ENCODE measurements at places on chromosomes 7 and 10. TPM values are rescaled to one million over a fixed set of nuclear protein-coding genes. Genes with fewer than 3 reads are reported as not detected.

NYAP1 gene
- 6.7 TPM for total RNA-seq

NUTM2E gene
- total RNA-seq, result 0.15 TPM

AEBP1 gene
- total RNA-seq, result 0.49 TPM

TMEM270 gene
- 1.1 TPM for total RNA-seq

SVOPL gene
- not detected for total RNA-seq

JAZF1 gene
- 3.4 TPM for total RNA-seq

GRCh38 chr7:155471718-155472117 lies 13.8 kb downstream of the EN2 start:
- H3K36me3 ChIP-seq, result no peaks in the 10 kb centered on the region
- H3K27me3 ChIP-seq, result peaks cover 9% of the 10 kb centered on the region
- no peaks in the 10 kb centered on the region for H3K4me1 ChIP-seq
- H3K4me3 ChIP-seq, result no peak overlapping the region
- DNase-seq, result no peak
- no peak overlapping the region for H3K27ac ChIP-seq

GRCh38 chr7:121473645-121474300 lies 77.7 kb upstream of the FAM3C start:
- H3K4me3 ChIP-seq, result no peak overlapping the region
- H3K27me3 ChIP-seq, result no peaks in the 10 kb centered on the region
- peaks cover 15% of the 10 kb centered on the region for H3K4me1 ChIP-seq
- H3K36me3 ChIP-seq, result no peaks in the 10 kb centered on the region
- H3K27ac ChIP-seq, result no peak overlapping the region
- no peak for DNase-seq

- no peak overlapping the region for H3K4me3 ChIP-seq
- no peak for DNase-seq
- H3K27me3 ChIP-seq, result peaks cover 10% of the 10 kb centered on the region
- H3K27ac ChIP-seq, result no peak overlapping the region
- H3K36me3 ChIP-seq, result no peaks in the 10 kb centered on the region
Observed at GRCh38 chr10:1664333-1664964, 72.9 kb downstream of the ADARB2 start.

DNA sequence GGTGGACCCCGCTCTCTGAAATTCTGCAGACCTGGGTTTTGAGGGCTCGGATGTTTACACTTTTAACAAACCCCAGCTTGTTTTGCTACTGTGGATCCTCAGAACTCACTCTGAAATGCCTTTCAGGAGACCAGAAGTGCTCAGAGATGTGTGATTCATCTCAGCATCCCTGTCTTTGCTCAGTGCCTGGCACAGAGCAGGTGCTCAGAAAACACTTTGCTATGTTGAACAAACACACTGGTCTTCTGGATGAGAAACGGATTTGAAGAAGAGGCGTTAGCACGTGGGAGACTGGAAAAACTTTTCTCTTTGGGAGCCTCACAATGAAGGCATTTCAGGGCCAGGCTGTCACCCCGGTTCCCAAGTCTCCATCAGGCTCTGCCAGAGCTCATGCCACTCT lies 53.3 kb downstream of the SH3PXD2A start:
- H3K4me3 ChIP-seq, result no peak overlapping the region
- H3K36me3 ChIP-seq, result no peaks in the 10 kb centered on the region
- H3K4me1 ChIP-seq, result no peaks in the 10 kb centered on the region
- DNase-seq, result no peak
- no peaks in the 10 kb centered on the region for H3K27me3 ChIP-seq

- H3K27me3 ChIP-seq, result no peaks in the 10 kb centered on the region
- H3K27ac ChIP-seq, result no peak overlapping the region
- no peaks in the 10 kb centered on the region for H3K4me1 ChIP-seq
- no peaks in the 10 kb centered on the region for H3K36me3 ChIP-seq
- DNase-seq, result no peak
Observed at GRCh38 chr10:132502544-132503300, 34.9 kb upstream of the INPP5A start.

- H3K4me3 ChIP-seq, result no peak overlapping the region
- H3K36me3 ChIP-seq, result no peaks in the 10 kb centered on the region
- H3K4me1 ChIP-seq, result no peaks in the 10 kb centered on the region
- 0 out of 2 replicates have a peak, but pooled peaks cover 5% of the 10 kb centered on the region for H3K27me3 ChIP-seq
Observed at GRCh38 chr10:33559105-33559504, 224.6 kb upstream of the NRP1 start.

- no peaks in the 10 kb centered on the region for H3K27me3 ChIP-seq
- H3K27ac ChIP-seq, result peak overlapping the region; percentile 49
- no peaks in the 10 kb centered on the region for H3K36me3 ChIP-seq
- H3K4me3 ChIP-seq, result 0 out of 2 replicates have a peak overlapping the region, but pooled peaks have one; percentile 1
- H3K4me1 ChIP-seq, result peaks cover 34% of the 10 kb centered on the region
- no peak for DNase-seq
Observed at GRCh38 chr10:34405611-34406462, 409.3 kb downstream of the PARD3 start.

GRCh38 chr7:27835376-27835775 lies 95.4 kb downstream of the TAX1BP1 start:
- no peaks in the 10 kb centered on the region for H3K27me3 ChIP-seq
- no peak for DNase-seq
- H3K4me3 ChIP-seq, result no peak overlapping the region

DNA sequence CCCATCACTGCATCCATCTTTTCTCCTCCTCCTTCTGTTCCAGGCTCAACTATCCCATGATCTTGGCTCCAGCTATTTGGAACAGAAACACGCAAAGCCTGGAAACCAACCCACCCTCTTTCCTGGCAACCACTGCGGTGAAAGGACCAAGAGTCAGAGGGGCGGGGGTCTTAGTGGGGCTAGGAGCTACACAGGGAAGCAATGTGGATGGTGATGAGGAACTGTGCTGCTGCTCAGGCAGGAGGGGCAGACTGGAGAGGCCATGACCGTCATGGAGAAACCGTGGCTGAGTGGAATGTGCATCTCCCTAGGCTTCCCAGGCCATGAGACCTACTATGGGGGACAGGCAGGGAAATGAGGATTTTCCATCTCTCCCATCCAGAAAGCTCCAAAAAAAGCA lies 25.6 kb downstream of the PLAC9 start:
- no peak overlapping the region for H3K4me3 ChIP-seq
- peak overlapping the region; percentile 94 for H3K27ac ChIP-seq
- no peak for DNase-seq
- H3K4me1 ChIP-seq, result peaks cover 63% of the 10 kb centered on the region

- H3K36me3 ChIP-seq, result no peaks in the 10 kb centered on the region
- no peaks in the 10 kb centered on the region for H3K27me3 ChIP-seq
- H3K4me1 ChIP-seq, result no peaks in the 10 kb centered on the region
- no peak for DNase-seq
- no peak overlapping the region for H3K4me3 ChIP-seq
Observed at GRCh38 chr10:47206449-47207280, 93.3 kb upstream of the GDF10 start.

GRCh38 chr7:37920849-37921805 lies 687 bp downstream of the EPDR1 start:
- H3K4me3 ChIP-seq, result peak overlapping the region; percentile 64
- H3K27me3 ChIP-seq, result no peaks in the 10 kb centered on the region
- H3K27ac ChIP-seq, result peak overlapping the region; percentile 89
- H3K4me1 ChIP-seq, result peaks cover 16% of the 10 kb centered on the region

DNA sequence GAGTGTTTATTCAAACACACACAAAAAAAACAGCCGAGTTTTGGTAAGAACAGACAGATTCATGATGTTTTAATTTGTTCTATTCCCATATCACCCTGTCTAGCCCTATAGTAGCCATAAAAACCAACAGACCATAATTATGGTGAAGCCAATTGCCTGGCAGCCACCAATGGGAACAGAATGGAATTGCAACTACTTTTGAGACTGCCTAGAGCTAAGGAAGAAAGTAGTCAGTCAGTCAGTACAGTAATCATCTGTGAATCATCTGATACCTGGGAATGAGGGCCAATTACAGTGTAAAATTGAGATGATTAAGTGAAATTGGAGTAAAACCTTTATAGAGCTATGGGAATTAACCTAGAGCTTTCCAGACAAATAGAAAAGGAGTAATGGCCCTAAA lies 952.7 kb upstream of the KCND2 start:
- no peaks in the 10 kb centered on the region for H3K27me3 ChIP-seq
- H3K36me3 ChIP-seq, result no peaks in the 10 kb centered on the region
- H3K4me1 ChIP-seq, result no peaks in the 10 kb centered on the region
- no peak overlapping the region for H3K27ac ChIP-seq

- H3K36me3 ChIP-seq, result no peaks in the 10 kb centered on the region
- DNase-seq, result no peak
- no peak overlapping the region for H3K27ac ChIP-seq
- no peaks in the 10 kb centered on the region for H3K4me1 ChIP-seq
Observed at GRCh38 chr10:127964621-127965020, 57.7 kb downstream of the PTPRE start.

- H3K27me3 ChIP-seq, result no peaks in the 10 kb centered on the region
- no peak overlapping the region for H3K27ac ChIP-seq
- H3K4me1 ChIP-seq, result peaks cover 6% of the 10 kb centered on the region
- no peaks in the 10 kb centered on the region for H3K36me3 ChIP-seq
Observed at GRCh38 chr7:16847381-16847860, 34.4 kb downstream of the AGR3 start.

DNA sequence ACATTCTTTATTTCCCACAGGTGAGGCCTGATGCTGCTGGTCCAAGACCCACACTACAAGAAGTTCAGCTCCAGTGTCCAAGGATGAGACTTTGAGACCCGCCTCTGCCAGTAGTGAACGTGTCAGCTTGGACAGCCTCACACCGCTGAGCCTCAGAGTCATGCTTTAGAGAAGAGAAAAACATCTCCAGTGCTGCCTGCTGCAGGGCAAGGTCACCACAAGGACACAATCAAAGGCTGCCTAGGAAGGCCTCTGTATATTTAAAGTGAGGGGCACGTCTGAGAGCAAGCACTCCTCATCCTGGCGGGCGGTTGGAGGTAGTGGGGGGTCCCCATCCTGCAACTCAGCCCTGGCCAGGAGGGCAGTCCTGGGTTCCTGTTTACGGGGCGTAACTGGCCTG lies 19.3 kb downstream of the FGFR2 start:
- no peak overlapping the region for H3K4me3 ChIP-seq
- no peaks in the 10 kb centered on the region for H3K27me3 ChIP-seq
- H3K4me1 ChIP-seq, result peaks cover 5% of the 10 kb centered on the region
- no peak overlapping the region for H3K27ac ChIP-seq
- H3K36me3 ChIP-seq, result no peaks in the 10 kb centered on the region
